Stimulated activated naive CD4-positive, alpha-beta T cell (primary cell): ENCODE measurements at places on chromosomes 7 and 10.

GRCh38 chr7:96303686-96304443 is 18.0 kb downstream of the SLC25A13 start:
- no peak for DNase-seq

- DNase-seq, result no peak
Observed at GRCh38 chr10:131880016-131880590, 20.7 kb upstream of the PPP2R2D start.

GRCh38 chr10:121457729-121458128 is 140.5 kb downstream of the FGFR2 start:
- DNase-seq, result no peak

GRCh38 chr10:58967551-58968388 is 208.7 kb upstream of the PHYHIPL start:
- no peak for DNase-seq

- DNase-seq, result no peak
Observed at GRCh38 chr7:2471022-2471329, 5.2 kb downstream of the GRIFIN start.

DNA sequence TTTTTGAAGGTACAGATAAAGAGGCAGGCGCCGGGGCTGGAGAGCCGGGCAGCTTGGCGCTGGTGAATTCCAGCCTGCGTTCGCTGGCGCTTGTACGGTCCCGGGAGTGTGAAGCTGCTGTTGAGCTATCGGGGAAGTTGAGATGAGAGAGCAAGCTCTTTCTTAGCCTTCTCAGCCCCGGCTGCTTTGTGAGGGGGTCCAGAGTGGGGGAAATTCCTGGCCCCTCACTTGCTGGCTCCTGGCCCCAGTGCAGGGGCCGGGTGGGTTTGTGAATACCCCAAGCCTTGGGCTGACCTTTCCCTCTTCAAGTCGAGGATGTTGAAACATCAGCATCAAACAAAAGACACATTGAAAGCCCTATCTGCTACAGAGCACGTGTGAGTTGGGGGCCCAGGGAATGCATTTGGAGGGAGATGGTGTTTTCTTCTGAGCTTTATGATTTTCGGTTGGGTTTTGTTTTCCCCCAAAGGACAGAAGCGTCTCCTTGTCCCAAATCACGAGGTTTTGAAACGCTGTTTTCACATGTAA is 2.7 kb downstream of the ZMIZ1 start:
- DNase-seq, result no peak

DNA sequence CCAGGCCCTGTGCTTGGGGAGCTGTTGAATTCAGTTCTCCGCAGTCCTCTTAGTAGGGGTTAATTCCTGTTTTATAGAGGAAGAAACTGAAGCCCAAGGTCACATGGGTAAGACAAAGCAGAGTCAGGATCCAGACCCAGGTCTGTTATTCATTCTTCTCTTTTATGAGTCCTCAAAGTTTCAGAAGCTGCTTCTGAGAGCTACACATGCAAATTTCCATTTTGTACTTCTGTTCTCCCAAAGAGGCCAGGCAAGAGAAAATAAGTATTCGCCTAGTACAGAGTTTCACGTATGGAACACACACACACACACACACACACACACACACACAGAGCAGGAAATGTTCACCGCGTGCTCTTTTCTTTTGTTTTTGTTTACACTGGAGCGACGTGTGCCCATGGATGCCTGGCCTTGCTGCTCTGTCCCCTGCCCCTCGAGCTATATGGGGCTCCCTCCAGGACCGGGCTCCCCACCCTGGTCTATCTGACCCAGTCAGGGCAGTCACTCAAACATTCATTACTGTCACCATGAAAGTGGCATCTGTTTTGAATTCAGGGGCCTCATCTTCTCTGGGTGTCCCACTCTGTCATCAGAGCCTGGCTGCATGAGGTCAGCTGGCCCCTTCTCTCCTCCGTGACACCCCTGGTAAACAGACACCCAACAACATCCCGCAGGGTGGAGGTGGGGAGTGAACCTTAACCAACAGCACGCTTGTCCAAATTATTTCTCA is 84.4 kb downstream of the TNS3 start:
- no peak for DNase-seq

DNA sequence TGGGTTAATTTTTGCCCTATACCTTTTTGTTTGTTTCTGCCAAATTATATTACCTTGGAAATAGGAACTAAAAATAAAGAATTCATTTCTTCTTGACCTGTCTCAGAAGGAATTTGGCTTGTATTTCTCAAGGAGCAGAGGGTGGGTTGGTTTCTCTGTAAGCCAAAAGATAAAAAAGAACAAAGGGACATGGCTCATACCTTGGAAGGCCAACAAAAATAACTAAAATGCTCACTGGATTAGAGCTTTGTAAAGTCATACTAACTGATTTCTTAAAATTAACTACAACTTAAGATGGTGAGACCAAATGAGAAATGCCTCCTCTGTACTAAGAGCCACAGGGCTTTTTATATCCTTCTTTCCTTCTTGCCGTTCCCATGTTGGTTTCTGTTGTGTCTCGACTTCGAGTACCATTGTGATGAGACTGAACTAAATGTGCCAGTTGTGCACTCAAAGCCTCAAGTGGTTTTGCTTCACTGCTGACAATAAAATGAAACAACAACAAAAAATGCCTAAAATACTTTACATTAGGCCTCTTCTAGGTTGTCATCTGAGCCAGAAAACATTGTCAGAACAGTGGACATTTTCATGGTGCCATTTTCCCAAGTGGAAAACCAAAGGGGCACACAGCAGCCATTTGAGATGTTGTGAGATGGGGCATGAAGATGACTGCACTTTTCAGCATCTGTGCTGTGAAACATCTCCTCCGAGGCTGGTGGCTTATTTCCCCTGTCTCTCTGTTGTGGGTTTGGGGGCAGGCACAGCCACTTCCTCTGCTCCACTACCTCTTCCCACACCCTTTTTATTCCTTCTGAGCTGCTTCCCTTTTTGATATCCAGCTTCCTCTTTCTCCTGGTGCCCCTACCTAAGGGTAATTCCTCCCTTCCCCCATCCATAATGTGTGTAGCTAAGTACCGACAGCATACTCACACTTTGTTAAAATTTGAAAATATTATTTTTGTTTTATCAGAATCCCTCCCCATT is 51.8 kb upstream of the AGR3 start:
- peak; percentile 7 for DNase-seq

- no peak for DNase-seq
Observed at GRCh38 chr7:53302496-53303246, 267.2 kb downstream of the POM121L12 start.

DNA sequence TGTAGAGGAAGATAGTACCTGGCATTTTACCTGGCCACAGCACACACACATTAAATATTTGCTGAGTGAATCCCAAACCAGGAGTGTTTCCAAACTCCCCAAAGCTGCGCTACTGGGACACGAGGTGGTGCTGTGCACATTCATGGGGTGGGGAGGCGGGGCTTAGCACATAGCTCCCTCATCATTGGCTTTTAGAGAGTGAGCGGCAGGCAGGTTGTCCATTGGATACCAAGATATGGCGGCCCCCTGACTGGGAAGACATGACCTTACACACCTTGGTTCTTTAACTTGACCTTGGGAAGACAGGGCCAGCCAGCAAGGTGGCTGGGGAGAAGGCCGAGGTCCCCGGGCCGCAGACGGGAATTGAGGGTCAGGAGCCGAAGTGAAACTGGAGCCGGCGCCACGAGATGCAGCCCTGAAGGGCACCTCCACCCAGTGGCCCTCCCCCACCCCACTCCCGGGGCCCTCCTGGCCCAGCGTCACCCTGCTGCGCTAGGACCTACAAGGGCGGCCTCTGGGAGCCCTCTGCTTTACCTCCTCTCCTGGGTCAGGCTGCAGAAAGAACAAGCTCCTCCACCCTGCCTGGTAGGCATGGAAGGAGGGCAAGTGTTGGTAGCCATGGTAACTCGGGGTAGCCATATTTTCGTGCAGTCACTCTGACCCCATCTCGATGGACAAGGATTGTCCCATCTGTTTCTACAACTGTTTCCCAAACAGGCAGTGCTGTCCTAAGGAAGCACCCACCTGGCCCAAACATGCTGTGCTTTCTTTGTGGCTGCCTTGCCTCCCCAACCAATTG is 24.0 kb downstream of the TMEM176A start:
- DNase-seq, result no peak

DNA sequence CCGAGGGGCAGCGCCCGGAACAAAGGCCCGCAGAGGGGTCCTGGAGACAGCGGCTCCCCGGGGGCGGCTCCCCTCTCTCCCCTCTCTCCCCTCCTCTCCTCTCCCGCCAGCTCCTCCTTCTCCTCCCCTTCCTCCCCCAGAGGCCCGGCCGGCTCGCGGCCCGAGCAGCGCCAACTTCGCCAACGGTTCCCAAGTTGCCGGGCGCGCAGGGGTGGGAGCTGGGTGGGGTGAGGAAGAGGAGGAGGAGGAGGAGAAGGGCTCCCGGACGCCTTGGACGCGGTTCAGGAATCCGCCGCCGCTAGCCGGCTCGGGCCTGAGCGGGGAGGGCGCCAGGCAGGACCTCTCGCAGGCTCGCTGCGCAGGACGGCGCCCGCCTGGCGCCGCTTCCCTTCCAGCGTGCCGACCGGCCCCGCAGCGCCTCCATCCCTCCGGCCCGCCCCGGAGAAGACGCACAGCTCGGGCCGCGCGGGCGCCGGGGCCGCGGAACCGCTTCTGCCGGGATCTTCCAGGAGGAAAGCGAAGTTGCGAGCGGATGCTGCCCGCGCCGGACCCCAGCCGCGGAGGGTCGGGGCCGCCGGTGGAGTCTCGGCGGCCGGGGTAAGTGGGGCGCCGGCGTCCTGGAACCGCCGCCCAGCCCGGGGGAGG is at the start of gene CHST3:
TSS of gene CHST3 (plus strand) at position 298 of the 645 bp plus-strand sequence. CDS start 41,448 bp downstream, outside the sequence.
- DNase-seq, result no peak

GRCh38 chr10:6427357-6427959 is 152.6 kb downstream of the PRKCQ start:
- DNase-seq, result no peak

DNA sequence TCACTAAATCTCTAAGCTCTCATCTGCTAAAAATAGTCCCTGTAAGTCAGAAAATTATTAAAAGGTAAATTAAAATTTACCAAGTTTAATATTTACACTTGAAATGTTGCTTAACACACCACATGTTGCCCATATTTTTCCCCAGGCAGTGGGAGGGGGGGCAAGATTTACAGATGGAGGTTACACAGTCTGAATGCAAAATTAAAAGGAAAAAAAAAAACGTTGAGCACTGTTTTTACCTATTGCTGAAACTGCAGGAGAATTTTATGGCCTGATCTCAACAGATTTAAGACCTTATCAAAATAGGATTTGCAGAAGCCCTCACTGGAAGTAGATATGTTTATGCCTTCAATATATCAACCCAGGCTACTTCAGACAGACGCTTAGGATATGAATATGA is 133.4 kb downstream of the SFMBT2 start:
- DNase-seq, result no peak

GRCh38 chr7:17844514-17845196 is 95.6 kb downstream of the SNX13 start:
- DNase-seq, result no peak

- DNase-seq, result no peak
Observed at GRCh38 chr7:2526659-2527504, 7.3 kb downstream of the LFNG start.

DNA sequence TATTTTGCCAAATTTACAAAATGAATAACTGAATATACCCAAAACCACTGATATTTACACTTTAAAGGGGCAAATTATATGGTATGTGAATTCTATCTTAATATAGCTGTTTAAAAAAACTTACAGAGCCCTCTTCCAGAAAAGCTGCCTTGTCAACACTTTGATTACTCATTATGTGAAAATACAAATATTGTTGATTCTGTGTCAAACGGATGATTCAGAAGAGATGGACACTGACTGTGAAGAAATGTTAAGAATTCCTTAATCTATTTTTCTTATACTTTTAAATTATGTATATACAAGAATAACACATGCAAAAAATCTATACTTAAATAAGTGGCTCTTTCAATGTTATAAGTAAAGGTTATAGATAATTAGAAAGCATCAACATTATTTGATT is 41.5 kb downstream of the SMURF1 start:
- DNase-seq, result no peak

GRCh38 chr7:98323597-98324322 is 42.3 kb downstream of the BRI3 start:
- DNase-seq, result no peak

GRCh38 chr10:85916994-85917573 is 449.5 kb downstream of the GRID1 start:
- DNase-seq, result no peak

DNA sequence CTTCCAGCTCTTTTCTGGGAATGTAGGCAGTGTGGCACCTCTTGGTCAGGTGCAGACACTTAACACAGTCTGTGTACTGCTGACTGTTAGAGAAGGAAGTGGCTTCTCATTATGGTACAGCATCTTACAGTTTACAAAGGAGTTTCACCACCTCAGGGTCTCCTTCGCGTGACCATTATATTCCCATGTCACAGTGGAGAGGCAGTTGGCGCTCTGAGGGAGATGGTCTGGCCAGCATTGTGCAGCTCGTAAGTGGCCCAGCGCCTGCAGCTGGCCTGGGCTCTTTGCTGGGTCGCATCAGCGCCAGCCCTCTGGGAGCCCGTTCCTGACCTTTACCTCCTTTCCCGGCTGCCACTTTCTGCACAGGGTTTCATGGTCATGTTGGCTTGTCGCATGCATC is 15.4 kb downstream of the TSPAN15 start:
- DNase-seq, result no peak

- no peak for DNase-seq
Observed at GRCh38 chr10:96588060-96588554, 1.3 kb upstream of the TM9SF3 start.

DNA sequence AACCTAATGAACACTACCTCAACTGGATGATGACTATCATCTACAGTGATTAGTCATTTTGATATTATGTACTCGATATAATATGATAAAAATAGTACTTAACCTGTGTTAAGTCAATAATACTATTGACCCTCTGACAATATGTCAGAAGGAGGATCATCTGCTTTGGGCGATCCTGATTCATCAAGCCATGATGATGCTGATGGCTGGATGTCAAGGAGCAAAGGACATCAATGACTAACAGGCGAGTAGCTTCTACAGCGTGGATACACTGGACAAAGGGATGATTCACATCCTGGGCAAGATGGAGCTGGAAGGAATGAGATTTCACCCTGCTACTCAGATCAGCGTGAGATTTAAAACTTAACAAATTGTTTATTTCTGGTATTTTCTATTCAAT is 94.4 kb upstream of the SKAP2 start:
- DNase-seq, result no peak

- no peak for DNase-seq
Observed at GRCh38 chr7:151330661-151331060, 11.0 kb upstream of the NUB1 start.

DNA sequence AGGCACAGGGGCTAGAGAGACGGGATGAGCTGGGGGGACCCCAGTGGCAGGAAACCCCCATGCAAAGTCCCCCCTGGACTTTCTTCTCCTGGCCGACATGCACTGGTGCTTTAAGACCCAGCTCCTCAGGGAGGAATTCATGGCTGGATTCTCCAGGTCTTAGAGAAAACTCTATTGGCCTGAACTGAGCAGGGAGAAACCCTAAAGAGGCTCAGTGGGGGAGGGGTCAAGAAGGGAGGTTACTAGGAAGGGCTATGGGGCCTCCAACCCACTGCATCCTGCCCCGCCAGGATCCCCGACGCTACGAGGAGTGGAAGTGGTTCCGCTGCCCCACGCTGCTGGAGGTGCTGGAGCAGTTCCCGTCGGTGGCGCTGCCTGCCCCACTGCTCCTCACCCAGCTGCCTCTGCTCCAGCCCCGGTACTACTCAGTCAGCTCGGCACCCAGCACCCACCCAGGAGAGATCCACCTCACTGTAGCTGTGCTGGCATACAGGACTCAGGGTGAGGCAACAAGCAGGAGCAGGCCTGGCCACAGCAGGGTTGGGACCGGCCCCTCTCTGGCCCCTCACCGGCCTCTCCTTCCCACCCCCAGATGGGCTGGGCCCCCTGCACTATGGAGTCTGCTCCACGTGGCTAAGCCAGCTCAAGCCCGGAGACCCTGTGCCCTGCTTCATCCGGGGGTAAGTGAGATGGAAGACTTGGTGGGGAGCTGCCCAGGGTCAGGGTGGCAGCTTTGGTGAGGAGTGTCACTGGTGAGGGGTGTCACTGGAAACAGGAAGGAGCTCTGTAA is 13.8 kb downstream of the ATG9B start:
- peak; percentile 29 for DNase-seq
